EH (cell line): ENCODE measurements at places on chromosomes 12 and 14.
A peak's percentile ranks its signal among the peaks of the same experiment; 100 is the strongest.

DNA sequence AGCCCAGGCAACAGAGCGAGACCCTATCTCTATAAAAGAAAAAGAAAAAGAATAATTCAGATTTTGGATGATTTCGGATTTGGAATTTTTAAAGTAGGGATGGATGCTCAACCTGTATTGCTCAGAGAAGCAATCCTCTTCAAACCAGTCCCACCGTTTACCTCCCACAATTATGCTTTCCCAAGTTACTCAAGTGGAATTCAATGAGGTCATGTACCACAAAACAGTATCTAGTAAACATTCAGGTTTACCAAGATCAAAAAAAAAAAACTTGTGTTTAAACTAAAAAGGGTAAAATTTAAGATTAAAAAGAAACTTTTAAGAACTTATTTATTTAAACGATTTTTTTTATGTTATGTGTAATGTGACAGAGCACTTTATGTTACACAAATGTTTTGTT lies 2.5 kb downstream of the KDM5A start:
- DNase-seq: peak; percentile 26

DNA sequence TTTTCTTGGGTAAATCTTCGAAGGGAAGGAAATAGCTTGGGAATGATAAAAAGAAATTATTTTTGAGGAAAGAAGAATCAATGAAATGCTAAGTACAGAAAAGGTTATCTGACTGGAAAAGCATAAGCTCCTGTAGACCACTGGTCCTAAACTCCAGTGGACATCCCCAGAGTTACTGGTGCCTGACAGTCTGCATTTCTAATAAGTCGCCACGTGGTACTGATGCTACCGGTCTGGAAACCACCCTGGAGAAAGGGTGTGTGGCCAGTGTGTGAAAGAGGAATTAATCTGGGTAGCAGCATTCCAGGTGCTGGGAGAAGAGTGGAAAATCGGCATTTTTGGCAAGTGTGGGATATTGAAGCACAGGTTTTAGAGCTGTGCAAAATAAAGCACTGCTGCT lies 73.3 kb downstream of the FBXW8 start:
- DNase-seq: no peak

GRCh38 chr12:94421868-94422740 lies 37.6 kb downstream of the CEP83 start:
- no peak for DNase-seq

- DNase-seq: no peak
Measured at GRCh38 chr12:110093631-110094311, 30.4 kb upstream of the IFT81 start.
